ENCODE measurements at places on chromosomes 11 and 22.

GRCh38 chr22:46620588-46621242 lies 529 bp downstream of the GRAMD4 start:
- DNase-seq, result no peak

- DNase-seq, result no peak
These were observed 11.2 kb downstream of the MRGPRX2 start for GRCh38 chr11:19049351-19049750.

- DNase-seq, result no peak
These were observed 1.6 kb downstream of the MAML2 start for GRCh38 chr11:96341211-96342013.

- no peak for DNase-seq
These were observed 2.4 kb upstream of the MMP13 start for GRCh38 chr11:102957953-102958352.

- no peak for DNase-seq
These were observed 69.5 kb downstream of the PRCP start for GRCh38 chr11:82830746-82831145.

GRCh38 chr22:37419969-37420685 lies 7.2 kb downstream of the ELFN2 start:
- DNase-seq, result no peak

- DNase-seq, result no peak
These were observed 2.4 kb upstream of the ASCC2 start for GRCh38 chr22:29840498-29840897.

DNA sequence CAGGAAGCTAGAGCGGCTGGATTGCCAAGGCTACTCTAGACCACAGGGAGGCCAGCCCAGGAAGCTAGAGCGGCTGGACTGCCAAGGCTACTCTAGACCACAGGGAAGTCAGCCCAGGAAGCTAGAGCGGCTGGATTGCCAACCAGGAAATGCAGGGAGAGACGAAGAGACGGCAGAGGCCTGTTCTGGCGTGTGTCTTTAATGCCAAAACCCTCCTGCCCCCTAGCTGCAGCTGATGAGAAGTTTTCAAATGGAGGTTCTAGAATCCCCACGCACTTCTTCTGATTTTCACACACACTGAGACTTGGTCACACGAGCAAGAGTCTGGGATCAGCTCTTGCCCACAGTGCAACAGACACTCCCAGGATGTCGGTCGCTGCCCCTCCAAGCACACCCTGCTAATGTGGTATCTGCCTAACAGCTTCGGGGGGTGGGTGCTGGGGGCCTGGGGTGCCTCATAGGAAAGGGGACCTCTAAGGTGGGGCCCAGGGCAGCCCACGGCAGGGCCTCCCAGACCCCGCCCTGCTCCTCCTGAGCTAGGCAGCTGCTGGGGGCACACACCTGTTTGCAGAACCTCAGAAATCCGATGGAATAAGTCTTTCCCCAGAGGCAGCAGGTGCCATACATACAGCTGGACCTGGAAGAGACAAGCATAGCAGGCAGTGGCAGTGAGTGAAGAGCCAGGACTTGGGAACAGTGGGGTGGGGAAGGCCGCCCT lies 28.5 kb downstream of the MAFF start:
- no peak for DNase-seq

DNA sequence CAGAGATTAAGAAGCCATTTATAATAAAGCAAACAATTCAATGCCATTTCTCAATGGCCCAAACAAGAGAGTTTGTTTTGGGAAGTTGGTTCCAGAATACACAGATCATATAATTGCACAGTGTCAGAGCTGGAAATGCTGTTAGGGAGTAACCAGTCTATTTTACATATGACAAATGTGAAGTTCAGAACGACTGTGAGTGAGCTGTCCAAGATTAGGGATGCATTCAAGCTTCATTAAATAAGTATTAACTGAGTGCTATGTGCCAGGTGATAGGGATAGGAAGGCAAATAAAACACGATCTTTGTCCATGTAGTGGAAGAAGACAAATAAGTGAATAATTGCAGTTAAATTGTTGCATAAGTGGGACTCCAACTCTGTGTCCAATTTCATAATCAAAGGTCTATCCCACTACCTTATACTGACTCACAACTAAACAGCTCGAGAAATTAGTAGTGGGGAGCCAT lies 33.1 kb upstream of the PICALM start:
- DNase-seq, result no peak

DNA sequence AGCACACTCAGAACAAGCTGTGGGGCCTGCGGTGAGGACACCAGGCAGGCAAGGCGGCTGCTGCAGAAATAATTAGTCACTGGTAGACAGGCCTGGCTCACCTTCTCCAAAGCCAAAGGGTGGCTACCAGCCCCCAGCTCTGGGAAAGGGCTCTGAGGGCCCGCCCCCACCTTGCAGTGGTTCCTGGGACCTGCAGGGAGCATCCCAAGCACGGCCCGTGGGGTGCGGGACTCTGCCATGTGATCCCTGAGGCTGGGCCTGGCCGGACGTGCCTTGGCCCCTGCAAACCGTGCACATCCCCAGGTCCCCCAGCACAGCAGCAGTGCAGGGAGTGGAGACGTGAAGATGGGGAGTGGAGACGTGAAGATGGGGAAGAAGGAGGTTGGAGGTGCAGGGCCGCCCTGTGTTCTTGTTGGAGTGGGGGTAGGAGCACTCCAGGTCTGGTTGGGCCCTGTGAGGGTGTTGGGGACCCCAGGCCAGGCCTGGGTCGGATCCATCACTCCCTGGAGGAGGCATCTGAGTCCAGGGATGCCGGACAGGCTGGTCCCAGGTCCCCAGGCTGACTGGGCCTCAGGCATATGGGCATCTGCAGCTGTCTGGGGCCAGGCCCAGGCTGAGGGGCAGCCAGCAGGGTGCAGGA lies 41.9 kb downstream of the RTN4R start:
- no peak for DNase-seq

DNA sequence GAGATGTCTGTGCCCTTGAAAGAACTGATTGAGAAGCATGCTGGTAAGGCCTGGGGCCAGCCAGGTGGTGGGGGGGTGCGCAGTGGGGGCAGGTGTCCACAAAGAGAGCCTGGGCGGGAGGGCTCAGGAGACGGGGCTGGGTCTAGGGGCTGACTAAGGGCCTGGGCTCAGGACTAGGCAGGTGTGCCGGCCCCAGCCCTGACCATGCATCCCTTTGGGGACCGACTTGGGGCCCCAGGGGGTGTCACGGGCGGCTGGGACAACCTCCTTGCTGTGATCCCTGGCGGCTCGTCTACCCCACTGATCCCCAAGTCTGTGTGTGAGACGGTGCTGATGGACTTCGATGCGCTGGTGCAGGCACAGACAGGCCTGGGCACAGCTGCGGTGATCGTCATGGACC lies 4.4 kb downstream of the NDUFV1 start:
- no peak for DNase-seq

GRCh38 chr22:36863979-36864378 lies 3.2 kb downstream of the NCF4 start:
- DNase-seq, result no peak

DNA sequence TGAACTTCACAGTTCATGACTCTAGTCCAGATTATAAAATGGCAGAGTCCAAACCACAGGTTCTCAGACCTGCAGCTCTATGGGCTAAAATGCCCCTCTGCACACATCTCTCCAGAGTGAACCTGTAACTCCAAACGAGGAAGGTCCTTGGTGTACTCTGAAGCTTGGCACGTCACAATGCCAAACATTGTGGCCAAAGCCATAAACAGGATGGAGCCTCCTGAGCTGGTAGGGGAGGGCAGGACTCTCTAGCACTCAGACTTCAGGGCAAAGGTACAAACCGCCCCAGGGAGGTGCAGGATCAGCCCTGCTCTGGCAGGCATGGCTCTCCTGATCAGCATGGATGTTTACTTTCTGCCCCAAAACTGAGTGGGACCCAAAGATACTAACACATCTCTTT lies 2.3 kb downstream of the SCUBE2 start:
- DNase-seq, result no peak

DNA sequence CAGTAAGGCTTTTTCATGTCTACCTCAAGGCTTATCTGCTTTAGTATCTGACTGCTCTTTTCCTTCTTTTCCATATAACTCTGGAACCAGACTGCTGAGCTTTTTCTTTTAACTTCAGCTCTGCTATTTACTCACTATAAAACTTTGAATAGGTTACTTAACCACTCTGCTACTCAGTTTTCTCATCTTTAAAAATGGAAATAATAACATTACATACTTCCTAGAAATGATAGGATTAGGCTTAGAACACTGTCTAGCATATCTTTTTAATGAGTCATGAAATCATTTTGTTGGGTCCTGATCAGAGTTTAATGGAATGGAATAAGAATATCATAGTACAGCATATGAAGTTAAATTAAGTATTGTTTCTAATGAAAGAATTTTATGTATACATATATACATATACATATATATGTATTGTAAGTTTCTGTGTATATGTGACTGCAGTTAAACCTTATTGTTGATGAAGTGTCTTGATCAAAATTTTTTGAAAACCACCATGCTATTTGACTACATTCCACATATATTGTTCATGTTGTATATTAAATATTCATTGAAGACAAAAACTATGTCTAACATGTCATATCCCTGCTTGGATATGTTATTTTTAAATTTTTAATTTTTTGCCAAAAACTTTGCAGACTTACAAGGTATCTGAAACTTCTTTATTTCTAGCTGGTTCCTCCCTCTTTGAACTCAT lies 120.2 kb downstream of the METTL15 start:
- no peak for DNase-seq

DNA sequence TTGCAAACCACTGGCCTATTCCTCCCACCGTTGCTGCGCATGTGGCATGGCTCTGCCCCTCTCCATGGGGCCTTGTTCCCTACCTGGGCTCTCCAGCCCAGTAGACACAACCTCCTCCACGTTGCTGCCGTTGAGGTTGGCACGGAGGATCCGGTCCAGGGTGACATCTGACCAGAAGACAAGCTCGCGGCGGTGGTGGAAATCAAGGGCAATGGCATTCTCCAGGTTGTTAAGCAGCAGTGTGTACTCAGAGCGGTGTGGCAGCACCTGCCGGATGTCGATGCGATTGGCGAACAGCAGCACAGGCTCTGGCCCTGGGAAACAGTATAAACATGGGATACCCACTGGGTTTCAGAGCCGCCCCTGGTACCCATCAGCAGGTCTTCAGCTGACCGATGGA lies 23.8 kb downstream of the LRP4 start:
- DNase-seq, result no peak

DNA sequence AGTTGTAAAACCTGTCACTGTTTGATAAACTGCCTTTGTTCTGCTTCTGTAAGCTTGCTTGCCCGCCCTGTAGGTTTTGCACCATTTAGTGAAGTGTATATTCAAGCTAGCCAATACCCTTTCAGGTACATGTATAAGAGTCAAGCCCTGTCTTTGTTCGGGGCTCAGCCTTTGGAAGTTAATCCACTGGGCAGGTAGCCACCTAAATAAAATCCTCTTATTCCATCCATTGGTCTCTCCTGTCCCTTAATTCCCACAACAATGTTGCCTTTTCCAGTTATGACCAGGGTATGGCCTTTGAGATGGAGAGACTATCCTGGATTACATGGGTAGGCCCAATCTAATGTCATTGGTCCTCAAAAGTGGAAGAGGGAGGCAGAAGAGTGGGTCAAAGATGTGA lies 34.0 kb downstream of the NXPE1 start:
- DNase-seq, result no peak

- DNase-seq, result no peak
These were observed 1.1 kb downstream of the MOB2 start for GRCh38 chr11:1485504-1485885.

DNA sequence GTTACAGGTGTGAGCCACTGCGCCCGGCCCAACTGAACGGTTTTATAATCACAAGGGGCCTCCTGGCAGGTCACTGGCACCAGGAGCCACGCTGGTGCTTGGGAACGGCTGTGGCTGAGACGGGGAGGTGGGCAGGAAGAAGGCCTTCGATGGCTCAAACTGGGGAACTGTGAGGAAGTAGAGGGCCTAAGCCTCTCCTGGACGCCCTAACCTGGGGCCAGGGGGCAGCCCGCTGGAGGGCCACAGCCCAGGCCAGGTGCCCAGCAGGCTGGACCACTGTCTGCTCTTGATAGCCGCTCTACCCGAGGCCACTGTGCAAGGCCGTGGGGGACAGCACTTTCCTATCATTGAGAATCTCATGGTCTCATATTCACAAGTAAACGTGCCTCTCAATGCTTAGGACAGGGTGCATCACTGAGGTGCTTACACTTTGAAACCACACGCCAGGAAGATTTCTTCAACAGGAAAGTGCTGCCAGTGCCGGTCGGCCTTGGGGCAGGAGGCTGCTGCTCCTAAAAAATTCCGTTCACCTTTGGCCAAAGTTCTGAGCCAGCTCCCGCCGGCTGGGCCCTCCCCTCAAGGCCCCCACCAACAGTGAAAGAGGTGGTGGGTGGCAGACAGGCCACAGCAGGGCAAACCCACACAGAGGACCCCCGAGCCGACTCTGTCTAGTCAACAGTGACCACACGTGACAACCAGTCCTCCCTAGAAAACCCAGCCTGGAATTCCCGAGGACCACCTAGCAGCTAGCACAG lies 7.2 kb downstream of the GATD1 start:
- peak; percentile 62 for DNase-seq

- no peak for DNase-seq
These were observed 4.0 kb downstream of the MMP10 start for GRCh38 chr11:102776454-102776853.

DNA sequence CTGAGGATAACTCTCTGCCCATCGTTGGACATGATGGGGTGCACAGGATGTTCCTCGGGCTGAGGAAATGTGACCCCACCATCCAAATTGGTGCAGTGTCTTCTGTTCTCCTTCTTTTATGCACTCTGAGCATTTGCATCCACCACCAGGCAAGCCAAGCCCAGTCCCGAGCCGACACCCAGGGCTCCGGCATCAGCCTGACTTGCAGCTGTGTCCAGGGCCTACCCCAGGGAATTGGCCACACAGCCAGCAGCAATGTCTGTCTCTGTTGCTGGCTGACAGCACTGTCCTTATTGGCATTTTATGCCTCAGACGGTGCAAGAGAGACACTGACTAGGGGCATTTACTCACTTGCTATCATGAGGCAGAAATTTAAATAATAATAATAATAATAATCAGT lies 25.4 kb upstream of the CPT1A start:
- no peak for DNase-seq

DNA sequence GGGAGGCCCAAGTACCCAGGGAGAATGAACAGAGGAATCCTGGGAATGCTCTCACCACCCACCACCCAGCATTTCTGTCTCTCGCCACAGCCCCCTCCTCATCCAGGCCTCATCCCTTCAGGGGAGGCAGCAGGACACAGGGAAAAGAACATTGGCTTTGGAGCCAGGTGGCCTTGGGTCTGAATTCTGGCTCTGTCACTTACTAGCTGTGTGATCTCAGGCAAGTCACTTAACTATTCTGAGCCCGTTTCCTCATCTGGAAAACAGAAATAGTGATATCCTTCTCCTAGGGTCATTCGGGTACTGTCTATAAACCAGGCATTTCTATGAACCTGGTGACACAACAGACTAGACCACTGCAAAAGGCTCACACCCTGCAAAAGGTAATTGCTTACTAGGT lies 22.1 kb downstream of the CHRDL2 start:
- DNase-seq, result no peak

DNA sequence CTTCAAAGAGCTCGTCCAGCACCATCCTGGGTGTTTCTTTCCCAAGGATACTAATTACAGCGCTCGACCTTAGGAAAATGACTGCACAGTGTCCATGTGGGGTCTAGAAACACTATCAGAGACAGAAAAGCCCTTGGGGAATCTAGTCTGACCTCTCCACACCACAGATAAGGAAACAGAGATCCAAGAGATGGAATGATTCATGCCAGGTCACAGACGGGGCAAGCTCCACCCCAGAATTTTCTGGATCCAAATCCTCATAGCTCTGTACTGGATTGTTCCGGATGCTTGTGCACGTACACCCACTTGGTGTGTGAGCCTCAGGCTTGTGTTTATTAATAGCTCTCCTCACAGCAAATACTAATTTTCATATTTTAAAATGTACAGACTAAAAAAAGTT lies 11.3 kb downstream of the ABTB2 start:
- no peak for DNase-seq
